ENCODE measurements at places on chromosomes 5 and 9. TPM values are rescaled to one million over a fixed set of nuclear protein-coding genes. Genes with fewer than 3 reads are reported as not detected.

DNA sequence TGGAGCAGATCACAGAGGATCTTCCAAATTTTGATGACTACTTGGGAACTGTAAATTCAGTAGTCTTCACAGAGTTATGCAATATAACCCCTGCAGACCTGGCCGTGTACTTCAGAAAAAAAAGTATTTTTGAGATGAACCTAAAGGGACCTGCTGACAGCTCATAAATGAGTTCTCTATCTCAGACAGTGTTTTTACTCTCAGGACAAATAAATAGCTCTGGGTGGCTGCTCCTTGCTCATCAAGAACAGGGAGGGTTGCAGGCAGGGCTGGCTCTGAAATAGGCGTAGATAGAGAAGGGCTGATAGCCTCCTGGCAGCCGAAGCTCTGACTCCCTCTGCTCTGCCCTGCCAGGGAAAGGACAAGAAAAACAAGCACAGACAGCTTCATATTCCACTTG lies 64.8 kb downstream of the PLAC8L1 start:
- no peak for DNase-seq

GRCh38 chr9:86324308-86324707 lies 29.9 kb downstream of the TUT7 start:
- DNase-seq: no peak

DNA sequence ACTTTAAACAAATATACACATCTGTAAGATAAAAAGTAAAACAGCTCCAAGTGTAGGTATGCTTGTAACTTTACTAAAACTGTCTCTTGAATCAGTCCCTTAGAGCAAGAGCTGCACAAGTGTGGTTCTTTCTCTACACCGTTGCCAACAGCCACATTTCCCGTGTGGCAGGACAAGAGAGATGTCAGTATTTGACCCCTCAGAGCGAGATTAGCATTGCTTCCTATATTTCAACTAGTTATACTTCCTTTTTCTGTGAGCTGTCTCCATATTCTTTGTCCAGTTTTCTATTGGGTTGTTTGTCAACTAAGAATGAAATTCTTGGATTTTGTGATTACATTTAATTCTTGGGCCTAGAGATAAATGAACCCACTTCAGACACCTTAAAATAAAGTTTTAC lies 8.0 kb downstream of the PLIN2 start:
- DNase-seq: no peak

The GGTA1 gene
- not detected for total RNA-seq

DNA sequence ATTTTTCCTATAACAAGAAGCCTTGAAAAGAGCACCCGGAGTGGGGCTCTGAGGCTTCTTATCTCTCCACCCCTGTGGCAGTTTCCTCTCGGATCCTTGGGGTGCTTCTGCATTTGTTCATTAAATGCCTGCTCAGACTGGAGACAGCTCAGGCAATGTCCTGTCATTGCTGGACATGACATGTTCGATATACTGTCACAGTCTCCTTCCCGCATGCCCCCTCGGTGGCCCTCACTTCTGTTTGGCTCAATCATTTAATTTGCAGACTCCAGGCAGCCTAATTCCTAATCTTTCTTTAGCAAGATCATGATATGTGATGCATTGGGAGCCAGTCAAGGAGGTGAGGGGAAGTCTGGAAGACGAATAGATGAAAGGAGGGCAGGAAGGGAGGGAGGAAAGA lies 37.5 kb upstream of the CPEB4 start:
- DNase-seq: no peak

The FOXD4L6 gene
- 0.54 TPM for total RNA-seq

- DNase-seq: no peak
Observed at GRCh38 chr5:135242021-135242865, 156.8 kb downstream of the MACROH2A1 start.

- DNase-seq: no peak
Observed at GRCh38 chr5:39712316-39713249, 287.8 kb upstream of the DAB2 start.

The IFNK gene
- not detected for total RNA-seq

GRCh38 chr5:148801682-148802276 lies 24.6 kb upstream of the ADRB2 start:
- DNase-seq: no peak

DNA sequence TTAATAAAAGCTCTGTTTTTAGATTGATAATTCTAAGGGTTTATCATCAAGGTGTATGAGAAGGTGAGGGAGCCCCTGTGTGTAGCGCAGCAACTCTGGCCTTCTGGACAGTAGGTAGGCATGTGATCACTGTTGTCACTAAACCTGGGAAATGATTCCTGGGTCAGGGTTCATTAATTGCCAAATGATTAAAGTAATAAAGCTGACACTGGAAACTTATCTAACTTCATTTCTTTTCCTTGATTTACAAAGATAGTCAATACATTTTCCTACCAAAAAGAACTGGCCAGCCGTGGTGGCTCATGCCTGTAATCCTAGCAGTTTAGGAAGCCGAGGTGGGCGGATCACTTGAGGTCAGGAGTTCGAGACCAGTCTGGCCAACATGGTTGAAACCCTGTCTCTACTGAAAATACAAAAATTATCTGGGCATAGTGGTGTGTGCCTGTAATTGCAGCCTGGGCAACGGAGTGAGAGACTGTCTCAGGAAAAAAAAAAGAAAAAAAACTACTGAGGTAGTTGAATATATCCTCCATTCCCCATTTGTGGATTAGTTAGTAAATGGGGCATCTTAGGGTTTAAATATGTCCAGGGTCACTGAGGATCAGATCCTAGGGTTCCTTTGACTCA lies 2.4 kb downstream of the EHMT1 start:
- DNase-seq: no peak

The SGCD gene
- total RNA-seq: not detected

The NXNL2 gene
- 0.86 TPM for total RNA-seq

DNA sequence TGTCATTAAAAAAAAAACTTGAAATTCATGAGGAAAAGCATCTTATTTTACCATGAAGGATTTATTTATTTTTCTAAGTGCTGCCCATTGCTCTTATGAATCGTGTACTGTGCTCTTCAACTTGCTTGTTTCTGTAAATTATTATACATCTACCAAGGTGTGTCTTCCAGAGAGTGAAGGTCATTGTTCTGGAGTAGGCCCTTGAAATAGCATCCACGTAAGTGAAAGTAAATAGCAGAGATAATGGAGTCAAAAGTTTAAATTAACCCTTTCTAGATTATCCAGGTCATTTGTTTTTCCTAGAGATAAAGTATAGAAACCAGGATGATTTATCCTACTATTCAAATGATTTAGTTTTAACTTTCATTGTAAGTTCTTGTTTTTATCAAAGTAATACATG lies 473.1 kb downstream of the DIRAS2 start:
- DNase-seq: no peak

DNA sequence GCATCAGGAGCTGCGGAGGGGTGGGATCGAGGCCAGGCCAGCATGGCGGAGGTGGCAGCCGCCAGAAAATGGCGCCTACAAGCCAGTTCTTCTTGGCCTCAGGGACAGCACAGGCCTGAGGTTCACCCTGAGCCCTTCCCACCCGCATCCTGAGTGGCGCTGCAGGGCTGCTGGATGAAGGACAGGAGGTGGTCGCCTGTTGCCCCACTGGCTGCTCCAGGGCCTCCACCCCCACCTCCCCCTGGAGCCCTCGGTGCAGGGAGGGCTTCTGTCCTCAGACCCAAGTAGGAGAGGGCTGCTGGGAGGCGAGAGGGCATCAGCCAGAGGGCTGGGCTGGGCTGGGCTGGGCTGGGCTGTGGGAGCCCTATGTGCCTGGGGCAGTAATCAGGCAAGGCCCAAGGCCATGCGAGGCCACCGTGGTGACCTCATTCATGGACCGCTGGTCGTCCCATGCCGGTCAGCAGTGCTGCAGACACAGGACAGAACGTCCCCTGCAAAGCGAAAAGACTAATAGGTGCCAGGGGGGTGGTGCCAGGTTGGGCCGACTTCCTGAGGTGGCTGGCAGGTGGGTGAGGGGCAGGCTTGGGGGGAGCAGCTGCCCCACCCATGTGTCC lies 13.8 kb downstream of the GPSM1 start:
- DNase-seq: no peak

DNA sequence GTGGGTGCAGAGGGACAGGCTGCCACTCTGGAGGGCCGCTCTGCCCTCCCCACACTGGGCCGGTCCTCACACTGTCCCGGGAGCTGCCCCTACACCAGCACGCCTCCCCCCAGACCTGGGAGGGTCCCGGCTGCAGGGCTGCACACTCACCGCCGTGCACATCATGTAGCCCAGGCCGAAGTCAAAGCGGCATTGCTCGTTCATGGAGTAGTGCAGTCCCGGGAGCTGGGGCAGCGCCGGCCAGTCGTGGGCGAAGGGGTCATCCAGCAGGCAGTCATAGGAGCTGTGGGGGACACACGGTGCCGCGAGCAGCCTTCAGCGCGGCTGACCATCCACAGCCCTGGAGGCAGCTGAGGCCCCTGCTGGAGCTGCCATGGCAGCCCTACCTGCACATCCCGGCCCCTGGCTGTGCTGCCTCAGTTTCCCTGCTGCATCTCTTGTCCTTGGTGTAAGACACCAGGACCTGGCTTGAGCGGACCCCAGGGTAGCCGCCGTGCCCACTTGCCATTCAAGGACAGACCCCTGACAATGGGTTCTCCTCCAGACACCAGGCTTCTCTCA lies 93.2 kb downstream of the ZNF354C start:
- no peak for DNase-seq

DNA sequence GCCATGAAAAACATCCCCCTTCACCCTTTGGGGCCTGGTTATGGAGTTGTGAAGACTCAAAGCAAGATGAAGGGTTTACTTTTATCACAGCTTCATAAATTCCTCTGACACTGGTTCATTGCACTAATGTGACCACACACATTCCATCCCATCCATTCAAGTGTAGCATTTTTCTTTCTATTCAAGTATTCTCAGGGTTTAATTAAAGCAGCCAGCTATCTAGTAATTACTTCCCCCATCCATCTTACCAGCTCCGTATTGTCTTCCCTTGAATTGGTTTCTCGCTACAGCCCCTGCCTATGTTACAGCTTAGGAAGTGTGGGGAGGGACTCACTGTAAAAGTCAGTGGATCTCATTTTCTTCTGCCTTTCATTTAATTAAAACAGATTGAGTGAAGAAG lies 387.0 kb upstream of the RFX3 start:
- DNase-seq: no peak

DNA sequence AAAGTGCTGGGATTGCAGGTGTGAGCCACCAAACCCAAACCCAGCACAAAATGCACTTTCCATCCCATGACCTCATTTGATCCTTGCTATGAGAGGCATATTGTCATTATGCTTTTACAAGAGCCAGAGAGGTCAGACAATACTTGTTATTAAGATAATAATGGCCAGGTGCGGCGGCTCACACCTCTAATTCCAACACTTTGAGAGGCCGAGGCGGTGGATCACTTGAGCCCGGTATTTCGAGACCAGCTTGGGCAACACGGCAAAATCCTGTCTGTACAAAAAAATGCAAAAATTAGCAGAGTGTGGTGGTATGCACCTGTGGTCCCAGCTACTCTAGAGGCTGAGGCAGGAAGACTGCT lies 55.9 kb upstream of the IL17B start:
- DNase-seq: no peak

GRCh38 chr5:168530621-168531150 lies 1.6 kb downstream of the FBLL1 start:
- DNase-seq: no peak

The PCDHA1 gene
- not detected for total RNA-seq

The GHR gene
- total RNA-seq: not detected

GRCh38 chr5:140356853-140357725 lies 2.9 kb upstream of the SLC4A9 start:
- DNase-seq: no peak

DNA sequence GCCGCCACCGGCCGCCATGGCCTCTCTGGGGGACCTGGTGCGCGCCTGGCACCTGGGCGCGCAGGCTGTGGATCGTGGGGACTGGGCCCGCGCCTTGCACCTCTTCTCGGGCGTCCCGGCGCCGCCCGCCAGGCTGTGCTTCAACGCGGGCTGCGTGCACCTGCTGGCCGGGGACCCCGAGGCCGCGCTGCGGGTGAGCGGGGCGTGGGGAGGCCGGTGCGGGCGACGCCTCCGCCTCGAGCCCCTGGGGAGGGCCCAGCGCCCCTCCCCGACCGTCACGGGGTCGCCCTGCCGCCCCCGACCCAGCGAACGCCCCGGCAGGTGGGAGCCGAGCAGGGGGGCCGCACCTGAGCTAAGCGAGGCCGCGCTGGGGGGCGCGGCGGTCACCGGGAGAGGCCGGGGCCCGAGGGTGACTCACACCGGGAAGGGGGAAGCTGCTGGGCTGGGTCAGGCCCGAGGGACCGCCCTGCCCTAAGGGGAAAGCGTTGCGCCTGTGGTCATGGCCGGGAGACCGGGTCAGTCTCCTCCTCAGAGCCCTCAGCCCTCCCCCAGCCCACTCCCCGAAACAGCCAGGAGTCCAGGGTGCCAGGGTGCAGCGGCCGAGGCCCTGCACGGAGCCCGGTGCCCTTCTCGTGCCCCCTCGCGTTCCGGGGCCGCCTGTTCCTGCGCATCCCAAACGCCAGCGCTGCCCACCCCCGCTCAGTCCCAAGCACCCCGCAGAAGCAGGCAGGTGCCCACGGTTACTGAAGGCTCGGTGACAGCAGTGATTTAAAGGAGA lies 510 bp downstream of the NOXA1 start:
- DNase-seq: no peak

GRCh38 chr5:126198531-126198930 lies 224.7 kb upstream of the GRAMD2B start:
- no peak for DNase-seq

The PCDH12 gene
- total RNA-seq: 0.02 TPM

The XPA gene
- total RNA-seq: 9.3 TPM

DNA sequence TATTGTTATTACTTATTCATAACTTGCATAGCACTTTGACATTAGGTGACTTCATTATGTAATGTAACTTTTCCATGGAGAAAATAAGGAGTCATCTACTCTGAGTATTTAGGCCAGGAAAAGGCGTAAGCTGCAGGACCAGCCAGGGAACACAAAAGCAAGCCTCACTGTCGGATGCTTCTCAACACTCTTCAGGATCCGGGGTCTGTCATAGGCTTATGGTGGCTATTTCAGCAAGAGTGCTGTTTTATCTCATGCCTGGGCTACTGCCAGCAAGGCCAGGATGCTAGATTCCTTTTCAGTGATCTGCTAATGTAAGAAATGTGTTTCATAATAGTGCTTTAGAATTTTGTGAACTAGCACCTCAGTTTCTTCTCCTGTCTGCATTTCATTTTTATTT lies 162.4 kb downstream of the CHSY3 start:
- DNase-seq: no peak

The FABP6 gene
- 8.5 TPM for total RNA-seq

The CDKN2A gene
- 89.7 TPM for total RNA-seq

DNA sequence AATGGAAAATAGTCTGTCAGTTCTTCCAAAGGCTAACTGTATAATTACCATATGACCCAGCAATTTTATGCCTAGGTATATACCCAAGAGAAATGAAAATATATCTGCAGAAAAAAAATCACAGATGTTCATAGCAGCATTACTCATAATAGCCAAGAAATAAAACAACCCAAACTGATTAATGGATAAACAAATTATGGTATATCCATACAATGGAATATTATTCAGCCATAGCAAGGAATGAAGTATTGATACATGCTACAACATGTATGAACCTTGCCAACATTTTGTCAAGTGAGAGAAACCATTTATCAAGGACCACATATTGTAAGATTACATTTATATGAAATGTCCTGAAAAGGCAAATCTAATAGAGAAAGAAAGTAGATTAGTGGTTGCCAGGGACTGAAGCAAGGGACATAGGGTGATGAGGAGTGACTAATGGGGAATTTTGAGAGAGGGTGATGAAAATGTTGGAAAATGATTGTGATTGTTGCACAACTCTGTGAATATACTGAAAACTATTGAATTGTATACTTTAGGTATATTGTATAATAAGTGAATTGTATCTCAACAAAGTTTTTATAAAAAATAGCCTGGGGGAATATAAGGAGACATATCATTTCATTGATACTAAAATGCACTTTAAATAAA lies 114.4 kb downstream of the PBX3 start:
- no peak for DNase-seq

- no peak for DNase-seq
Observed at GRCh38 chr5:51859624-51860023, 476.4 kb downstream of the ISL1 start.

The CNTFR gene
- not detected for total RNA-seq
